ENCODE measurements at places on chromosomes 12 and 14. TPM values are rescaled to one million over a fixed set of nuclear protein-coding genes. Genes with fewer than 3 reads are reported as not detected.

The TEX52 gene
- total RNA-seq, result not detected

The CCND2 gene
- 90.6 TPM for total RNA-seq

The C14orf132 gene
- 5.2 TPM for total RNA-seq

The LTBP2 gene
- 15.7 TPM for total RNA-seq

The METTL25 gene
- 8.9 TPM for total RNA-seq

The AHSA1 gene
- 69.7 TPM for total RNA-seq

The HOXC5 gene
- not detected for total RNA-seq

The SMIM41 gene
- under 0.01 TPM for total RNA-seq

The CD163 gene
- not detected for total RNA-seq

The EGLN3 gene
- total RNA-seq, result 4.0 TPM

The RFX4 gene
- total RNA-seq, result not detected

The KIF5A gene
- total RNA-seq, result under 0.01 TPM

The CFL2 gene
- 56.5 TPM for total RNA-seq

The C1S gene
- total RNA-seq, result 0.13 TPM

The TOMM20L gene
- not detected for total RNA-seq

The DEPDC4 gene
- 0.13 TPM for total RNA-seq

The RNASE7 gene
- total RNA-seq, result not detected

The PTGR2 gene
- total RNA-seq, result 0.76 TPM
